Activated T-cell treated with anti-CD3 and anti-CD28 coated beads, Interleukin-2, amount 50 U/mL, for 72 hours (primary cell): ENCODE measurements at places on chromosomes 3 and 15. TPM values are rescaled to one million over a fixed set of nuclear protein-coding genes. Genes with fewer than 3 reads are reported as not detected.

CNTN3 gene
- not detected for total RNA-seq

CTDSPL gene
- 6.3 TPM for total RNA-seq

DNA sequence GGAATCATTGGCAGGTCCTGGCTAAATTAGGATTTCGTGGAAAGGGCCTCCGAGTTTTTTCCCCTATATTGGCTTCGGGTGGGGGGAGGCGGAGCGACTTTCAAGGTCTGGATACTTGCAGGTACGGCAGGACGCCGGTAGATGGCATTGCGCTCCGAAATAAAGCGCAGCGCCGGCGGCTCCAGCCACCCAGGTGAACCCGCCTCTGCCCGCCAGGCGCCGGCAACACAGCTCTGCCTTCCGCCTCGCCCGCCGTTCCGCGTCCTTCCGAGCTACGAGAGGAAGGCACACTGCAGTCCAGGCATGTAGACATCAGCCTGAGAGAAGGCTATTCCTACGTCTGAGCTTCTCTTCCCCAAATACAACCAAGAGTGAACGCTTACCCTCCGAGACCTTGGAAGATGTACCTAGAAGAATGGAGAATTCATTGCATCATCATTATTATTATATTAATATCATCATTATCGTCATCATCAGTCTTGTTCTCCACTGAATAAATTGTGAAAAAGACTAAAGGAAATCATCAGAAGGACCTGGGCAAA, 514.1 kb downstream of the MECOM start:
- peak; percentile 82 for DNase-seq

- DNase-seq: no peak
These were observed 293.9 kb upstream of the RBMS3 start for GRCh38 chr3:28986922-28987321.

NR2E3 gene
- not detected for total RNA-seq

TBC1D2B gene
- total RNA-seq: 67.8 TPM

CIDEC gene
- total RNA-seq: 0.65 TPM

- DNase-seq: no peak
These were observed 38.3 kb downstream of the CALML4 start for GRCh38 chr15:68166847-68167246.

FSTL1 gene
- total RNA-seq: 1.3 TPM

GRCh38 chr15:85976986-85977385, 102.7 kb upstream of the AGBL1 start:
- DNase-seq: no peak

DNA sequence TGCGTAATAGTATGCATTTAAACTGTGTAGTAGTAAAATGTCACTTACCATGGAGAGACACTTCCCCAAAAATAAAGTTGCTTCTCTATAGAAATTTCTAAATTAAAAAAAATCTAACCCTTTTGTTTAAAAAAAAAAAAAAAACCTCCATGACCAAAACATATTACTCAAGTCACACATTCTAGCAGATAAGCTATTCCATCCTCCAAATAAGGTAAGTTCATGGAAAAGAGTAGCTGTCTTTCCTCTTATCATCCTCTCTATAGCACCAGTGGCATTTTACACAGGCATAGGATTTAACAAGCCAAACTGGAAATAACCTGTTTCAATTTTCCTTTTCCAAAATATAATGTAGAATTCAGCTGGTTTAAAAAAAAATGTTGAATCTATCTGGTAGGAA, 57.4 kb downstream of the LRRFIP2 start:
- DNase-seq: no peak

GRCh38 chr3:3027976-3028567, 82.1 kb downstream of the IL5RA start:
- DNase-seq: no peak

GRCh38 chr3:23987356-23987755, 42.3 kb downstream of the NR1D2 start:
- DNase-seq: no peak

- no peak for DNase-seq
These were observed 1.3 kb upstream of the ZBTB47 start for GRCh38 chr3:42652251-42652610.

PIGZ gene
- total RNA-seq: 1.7 TPM

- no peak for DNase-seq
These were observed 448.0 kb downstream of the FOXP1 start for GRCh38 chr3:71135373-71136088.

- no peak for DNase-seq
These were observed 214.5 kb downstream of the SNRPN start for GRCh38 chr15:25169318-25169717.

DNA sequence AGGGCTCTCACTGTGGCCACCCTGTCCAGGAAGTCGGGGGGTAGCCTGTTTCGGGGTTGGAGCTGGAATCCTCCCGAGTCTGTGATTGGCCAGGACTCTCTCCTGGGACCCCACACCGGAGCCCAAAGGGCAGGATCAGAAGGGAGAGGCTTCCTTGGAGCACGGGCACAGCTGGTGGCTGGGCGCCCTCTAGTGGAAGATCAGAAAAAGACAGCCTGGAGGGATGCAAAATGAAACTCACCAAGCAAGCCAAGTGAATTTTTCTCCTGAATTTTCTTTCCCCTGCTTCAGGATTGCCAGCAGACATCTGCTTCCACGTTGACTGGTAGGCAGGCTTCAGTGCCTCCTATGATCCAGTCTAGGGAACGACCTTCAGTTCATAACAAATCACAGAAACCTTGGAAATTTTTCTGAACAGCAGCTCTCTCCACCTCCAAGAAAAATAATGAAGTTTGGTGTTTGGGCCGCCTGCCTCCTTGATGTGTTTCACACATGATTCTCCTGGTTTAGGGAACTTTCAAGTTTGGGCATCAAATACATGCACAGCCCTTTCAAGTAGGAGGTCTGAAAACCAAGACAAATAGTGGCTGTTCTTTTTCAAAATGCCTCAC, 224.6 kb downstream of the VPS13C start:
- DNase-seq: peak; percentile 64

HCN4 gene
- not detected for total RNA-seq
